ENCODE measurements at places on chromosomes 5 and 9.

- DNase-seq: no peak
These were observed 4.9 kb downstream of the TAS2R1 start for GRCh38 chr5:9625286-9625685.

DNA sequence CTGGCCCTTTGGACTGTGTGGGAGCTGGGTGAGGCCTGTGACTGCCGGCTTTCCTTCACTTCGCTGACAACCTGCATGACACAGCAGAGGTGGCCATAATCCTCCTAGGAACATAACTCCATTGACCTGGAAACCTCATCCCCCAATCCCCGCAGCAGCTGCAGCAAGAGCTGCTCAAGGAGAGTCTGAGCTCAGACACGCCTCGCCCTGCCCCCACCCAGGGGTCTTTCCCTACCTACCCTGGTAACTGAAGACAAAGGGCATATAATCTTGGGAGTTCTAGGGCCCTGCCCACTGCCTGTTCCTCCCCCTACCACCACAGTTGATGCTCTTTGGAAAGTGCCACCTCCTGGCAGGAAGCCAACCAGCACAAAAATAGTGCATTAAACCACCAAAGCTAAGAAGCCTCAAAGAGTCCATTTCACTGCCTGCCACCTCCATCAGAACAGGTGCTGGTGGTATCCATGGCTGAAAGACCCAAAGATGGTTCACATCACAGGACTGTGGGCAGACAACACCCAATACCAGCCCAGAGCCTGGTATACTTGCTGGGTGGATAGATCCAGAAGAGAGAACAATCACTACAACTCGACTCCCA lies 18.4 kb downstream of the TRIM36 start:
- DNase-seq: no peak

DNA sequence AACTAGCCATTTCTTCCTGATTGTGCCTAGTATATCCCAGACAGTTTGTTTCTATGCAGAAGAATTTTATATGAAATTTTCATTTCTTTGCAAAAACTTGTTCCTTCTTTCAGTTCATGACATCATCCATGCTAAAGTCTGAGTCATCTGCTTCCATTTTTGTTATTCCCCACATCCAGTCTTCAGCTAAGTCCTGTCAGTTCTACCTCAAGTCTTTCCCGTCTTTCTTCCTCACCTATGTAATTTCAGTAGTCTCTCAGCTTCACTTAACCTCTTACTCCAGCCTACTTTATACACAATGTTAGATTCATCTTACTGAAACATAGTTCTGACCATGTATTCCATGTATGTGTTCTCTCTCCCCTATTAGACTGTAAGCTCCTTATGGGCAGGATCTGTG lies 39.1 kb downstream of the G3BP1 start:
- no peak for DNase-seq

DNA sequence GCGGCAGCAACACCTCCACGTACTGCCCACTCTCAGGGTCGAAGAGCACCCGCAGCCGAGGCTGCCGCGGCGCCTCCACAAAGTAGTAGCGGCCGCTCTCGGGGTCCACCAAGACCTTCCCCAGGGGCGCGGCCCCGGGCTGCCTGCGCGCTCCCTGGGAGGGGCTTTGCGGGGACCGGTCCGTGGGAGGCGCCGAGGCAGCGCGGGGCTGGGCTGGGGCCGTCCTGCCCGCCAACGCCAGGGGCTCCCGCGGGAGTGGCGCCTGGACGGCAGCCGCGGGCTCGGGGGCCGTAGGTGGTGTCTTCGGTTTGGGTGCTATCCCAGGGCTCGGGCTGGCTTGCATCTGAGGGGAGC lies 2.6 kb upstream of the MZB1 start:
- no peak for DNase-seq

DNA sequence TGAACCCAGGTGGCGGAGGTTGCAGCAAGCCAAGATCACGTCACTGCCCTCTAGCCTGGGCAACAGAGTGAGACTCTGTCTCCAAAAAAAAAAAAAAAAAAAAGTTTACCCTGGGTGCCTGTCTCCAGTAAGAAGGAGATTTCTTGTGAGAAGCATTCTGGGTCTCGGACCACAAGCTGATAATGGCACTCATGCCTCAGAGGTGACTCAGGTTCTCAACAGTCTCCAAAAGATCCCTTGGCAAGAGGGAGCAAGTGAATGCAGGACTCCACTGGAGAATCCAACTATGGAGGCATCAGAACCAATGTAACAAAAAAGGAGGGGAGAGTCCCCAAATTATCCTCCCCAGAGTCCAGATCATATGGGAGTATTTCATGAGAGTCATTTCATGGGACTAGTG lies 106.0 kb upstream of the LRRTM2 start:
- no peak for DNase-seq

DNA sequence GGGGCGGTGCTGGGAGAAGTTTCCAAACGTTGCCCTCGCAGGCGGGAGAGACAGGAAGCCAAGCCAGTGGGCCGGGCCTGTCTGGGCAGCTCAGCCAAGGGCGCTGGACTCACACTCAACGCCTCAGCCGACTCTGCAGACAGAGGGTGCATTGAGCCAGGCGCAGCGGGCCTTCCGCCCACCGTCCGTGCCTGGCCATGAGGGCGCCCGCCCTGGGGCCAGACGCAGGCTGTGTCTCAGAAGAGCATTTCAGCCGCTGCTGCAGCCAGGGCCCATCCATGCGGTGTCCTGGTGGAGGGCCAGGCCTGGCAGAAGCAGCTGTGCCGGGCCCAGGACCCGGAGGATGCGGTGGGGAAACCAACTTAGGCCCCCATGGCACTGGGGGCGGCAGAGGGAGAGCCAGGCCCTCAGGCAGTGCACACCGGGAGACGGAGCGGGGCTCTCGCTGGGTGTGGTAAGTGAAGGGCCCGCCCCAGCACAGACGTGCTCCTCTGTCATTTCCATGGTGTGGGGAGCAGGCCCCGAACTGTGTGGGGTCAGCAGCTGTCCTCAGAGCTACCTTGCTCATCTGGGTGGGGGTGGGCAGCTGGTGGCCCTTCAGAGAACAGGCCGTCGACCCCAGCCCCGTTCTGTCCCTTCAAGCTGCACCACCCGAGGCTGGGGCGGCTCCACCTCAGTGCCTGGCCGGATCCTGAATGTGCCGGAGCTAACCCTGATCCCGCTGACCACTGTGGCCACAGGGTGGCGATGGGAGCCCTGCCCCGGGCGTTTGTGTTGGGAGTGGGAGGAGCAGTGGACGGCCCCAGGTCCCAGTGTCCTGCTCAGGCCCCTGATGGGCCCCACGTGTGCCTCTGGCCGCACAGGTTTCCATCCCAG lies 18.0 kb downstream of the DNLZ start:
- no peak for DNase-seq

- DNase-seq: no peak
These were observed 67.7 kb downstream of the PRDM6 start for GRCh38 chr5:123156577-123157296.

DNA sequence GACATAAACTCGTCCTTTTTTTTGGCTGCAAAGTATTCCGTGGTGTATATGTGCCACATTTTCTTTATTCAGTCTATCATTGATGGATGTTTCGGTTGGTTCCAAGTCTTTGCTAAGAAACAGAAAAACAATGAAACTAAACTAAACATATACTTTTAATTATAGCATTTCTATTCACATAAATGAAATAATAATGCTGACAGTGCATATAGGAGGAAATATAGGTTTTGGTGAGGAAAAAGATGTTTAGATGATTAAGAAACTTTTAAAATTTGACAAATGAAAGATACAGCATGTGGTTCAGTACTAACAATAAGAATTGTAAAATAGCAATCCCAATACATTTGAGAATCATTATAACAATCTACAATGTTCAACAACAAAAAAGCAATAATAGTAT lies 1094.5 kb upstream of the CDH6 start:
- no peak for DNase-seq

- no peak for DNase-seq
These were observed 60.7 kb downstream of the PARP8 start for GRCh38 chr5:50727149-50727496.

DNA sequence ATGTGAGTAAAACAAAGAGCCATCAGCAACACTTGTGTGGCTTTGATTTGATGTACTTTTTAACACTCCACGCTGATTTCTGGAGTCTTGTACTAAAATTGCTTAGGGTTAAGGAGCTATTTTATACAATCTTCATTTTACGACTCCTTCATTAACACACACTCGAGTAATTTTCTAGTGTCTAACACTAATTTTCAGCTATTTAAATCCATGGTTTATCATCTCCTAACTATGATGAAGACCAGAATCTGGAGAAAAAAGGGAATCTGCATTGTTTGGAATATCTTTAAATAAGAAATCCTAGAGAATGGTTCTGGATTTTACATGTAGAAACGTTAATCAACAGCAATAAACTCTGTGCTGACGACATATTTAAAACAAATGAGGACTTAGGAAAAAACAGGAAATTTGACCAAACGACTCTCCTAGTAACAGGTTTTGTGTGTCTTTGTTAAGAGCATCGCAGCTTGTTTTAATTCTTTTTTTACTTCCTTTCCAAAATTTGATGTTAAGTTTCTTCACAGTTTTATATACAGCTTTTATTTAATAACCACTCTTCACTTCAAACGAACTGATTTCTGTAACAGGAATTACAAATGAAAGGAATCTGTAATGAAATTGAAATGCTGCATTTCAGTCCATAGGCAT lies 138.5 kb downstream of the AOPEP start:
- no peak for DNase-seq

DNA sequence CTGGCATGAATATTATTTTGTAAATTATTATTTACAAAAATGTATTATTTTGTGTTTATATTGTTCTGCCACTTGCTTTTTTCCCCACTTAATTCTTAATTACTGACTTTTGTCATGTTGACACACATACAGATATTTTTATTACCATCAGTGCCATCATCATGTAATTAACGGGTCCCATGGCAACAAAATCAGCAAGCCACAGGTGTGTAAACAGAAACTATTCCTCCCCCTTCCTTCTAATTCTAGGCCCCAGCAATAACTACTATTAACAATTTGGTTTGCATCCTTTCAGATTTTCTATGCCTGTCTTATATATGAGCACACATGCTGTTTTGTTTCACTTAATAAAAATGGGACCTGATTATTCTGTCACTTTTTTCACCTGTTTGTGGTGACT lies 29.3 kb downstream of the CYFIP2 start:
- no peak for DNase-seq

DNA sequence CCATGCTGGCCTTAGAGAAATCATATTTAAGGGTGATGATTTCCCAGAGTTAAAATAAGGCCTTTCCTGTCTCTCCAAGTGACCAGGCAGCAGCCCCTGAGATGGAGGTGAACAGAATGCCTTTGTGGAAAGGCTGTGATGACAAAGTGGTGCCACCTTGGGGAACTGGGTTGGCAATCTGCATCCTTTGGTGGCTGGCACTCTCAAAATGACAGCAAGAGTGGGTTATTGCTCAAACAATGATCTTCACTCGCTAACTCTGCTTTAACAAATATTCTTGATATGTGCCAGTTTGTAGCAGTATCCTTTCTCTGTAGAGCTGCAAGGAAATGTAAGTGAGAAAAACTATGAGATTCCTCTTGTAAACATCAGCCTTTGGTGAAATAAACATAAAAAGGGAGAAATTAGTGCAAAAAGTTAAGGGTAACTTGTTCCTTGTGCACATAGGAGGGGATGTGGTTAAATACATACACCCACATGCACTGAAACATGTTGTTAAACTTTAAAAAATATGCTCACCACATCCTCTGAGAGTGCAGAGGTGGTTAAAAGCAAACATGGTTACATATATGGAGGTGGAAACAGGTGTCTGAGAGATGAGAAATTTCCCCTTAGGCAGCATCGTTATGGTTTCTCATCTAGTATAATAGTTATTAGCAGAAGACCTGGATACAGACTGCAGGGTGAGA lies 373.4 kb upstream of the CTNND2 start:
- no peak for DNase-seq

GRCh38 chr5:171499611-171500010 lies 80.2 kb downstream of the FGF18 start:
- DNase-seq: no peak

DNA sequence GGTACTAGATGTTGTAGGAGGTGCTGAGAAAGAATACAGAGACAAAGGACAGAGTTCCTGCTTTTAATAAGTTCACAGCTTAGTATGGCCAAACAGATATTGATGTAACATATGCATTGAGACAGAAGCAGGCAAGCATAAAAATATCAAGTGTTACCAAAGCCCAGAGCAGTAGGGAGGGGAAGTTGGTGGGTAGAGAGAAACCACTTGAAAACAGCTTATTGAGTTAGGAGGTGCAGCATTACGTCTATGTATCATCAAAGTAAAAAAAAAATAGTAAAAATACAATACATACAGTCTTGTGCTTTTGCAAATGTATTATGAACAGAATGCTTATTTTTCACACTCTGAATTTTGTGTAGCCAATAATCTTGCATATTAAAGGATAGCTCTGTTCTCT lies 441.8 kb upstream of the SGCD start:
- DNase-seq: no peak

GRCh38 chr5:122053181-122054109 lies 24.6 kb downstream of the LOX start:
- no peak for DNase-seq
